CD4-positive, alpha-beta T cell (primary cell): ENCODE measurements at places on chromosomes 7 and 10.

- peak overlapping the region; percentile 40 for H3K4me3 ChIP-seq
- no peaks in the 10 kb centered on the region for H3K36me3 ChIP-seq
- H3K4me1 ChIP-seq = peaks cover 94% of the 10 kb centered on the region
- H3K27ac ChIP-seq = no peak overlapping the region
- no peaks in the 10 kb centered on the region for H3K27me3 ChIP-seq
- DNase-seq = no peak
Observed at GRCh38 chr10:33136781-33137180, 178.8 kb upstream of the ITGB1 start.

DNA sequence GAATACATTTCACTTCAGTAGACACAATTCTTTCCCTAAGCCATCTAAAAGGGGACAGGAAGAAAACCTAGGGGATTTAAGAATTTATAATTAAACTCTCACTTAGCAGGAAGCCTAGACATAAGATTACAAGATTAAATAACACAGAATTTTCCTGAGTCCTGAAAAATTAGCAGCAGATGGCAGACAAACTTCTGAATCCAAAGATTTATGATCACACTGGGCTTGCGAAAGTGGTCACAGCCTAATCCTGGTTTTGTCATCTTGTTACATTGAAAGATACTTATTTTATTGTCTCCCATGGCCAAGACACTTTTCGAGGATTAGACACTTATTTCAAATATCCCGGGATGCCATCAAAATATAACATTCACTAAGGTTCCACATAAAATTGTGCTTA is 2.9 kb downstream of the ERLIN1 start:
- no peaks in the 10 kb centered on the region for H3K27me3 ChIP-seq
- peaks cover 13% of the 10 kb centered on the region for H3K36me3 ChIP-seq
- peaks cover 22% of the 10 kb centered on the region for H3K4me1 ChIP-seq
- DNase-seq = no peak
- H3K4me3 ChIP-seq = no peak overlapping the region

DNA sequence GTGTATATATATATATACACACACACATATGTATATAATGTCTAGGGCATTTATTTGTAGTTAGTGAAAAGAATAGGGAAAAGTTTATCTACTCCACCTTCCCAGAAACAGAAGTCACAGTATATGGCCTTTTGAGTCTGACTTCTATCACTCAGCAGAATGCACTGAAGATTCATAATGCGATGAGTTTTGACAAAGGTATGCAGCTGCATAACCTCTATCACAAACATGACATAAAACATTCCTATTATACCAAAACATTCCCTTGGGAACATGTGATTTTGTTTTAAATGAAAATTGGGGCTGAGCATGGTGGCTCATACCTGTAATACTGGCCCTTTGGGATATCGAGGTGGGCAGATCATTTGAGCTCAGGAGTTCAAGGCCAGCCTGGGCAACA is 137.3 kb upstream of the EEPD1 start:
- H3K4me1 ChIP-seq = no peaks in the 10 kb centered on the region
- no peak overlapping the region for H3K27ac ChIP-seq
- no peaks in the 10 kb centered on the region for H3K36me3 ChIP-seq
- H3K4me3 ChIP-seq = no peak overlapping the region
- no peak for DNase-seq
- no peaks in the 10 kb centered on the region for H3K27me3 ChIP-seq

GRCh38 chr7:32579776-32580175 is 84.5 kb downstream of the AVL9 start:
- DNase-seq = no peak
- no peak overlapping the region for H3K4me3 ChIP-seq
- no peaks in the 10 kb centered on the region for H3K4me1 ChIP-seq
- H3K36me3 ChIP-seq = peaks cover 81% of the 10 kb centered on the region
- H3K27ac ChIP-seq = no peak overlapping the region
- H3K27me3 ChIP-seq = no peaks in the 10 kb centered on the region

- H3K4me3 ChIP-seq = no peak overlapping the region
- H3K36me3 ChIP-seq = no peaks in the 10 kb centered on the region
- DNase-seq = no peak
- H3K4me1 ChIP-seq = no peaks in the 10 kb centered on the region
- H3K27ac ChIP-seq = no peak overlapping the region
Observed at GRCh38 chr10:109773288-109774120, 149.8 kb downstream of the XPNPEP1 start.

DNA sequence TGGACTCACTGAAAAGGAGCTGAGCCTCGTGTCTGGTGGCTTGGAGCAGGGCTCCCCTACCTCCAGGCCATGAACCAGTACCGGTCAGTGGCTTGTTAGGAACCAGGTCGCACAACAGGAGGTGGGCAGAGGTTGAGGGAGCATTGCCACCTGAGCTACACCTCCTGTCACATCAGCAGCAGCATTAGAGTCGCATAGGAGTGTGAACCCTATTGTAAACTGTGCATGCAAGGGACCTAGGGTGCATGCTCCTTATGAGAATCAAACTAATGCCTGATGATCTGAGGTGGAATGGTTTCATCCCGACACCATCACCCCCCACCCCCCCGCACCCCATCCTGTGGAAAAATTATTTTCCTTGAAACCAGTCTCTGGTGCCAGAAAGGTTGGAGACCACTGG is 50.4 kb downstream of the TSPAN15 start:
- peaks cover 21% of the 10 kb centered on the region for H3K4me1 ChIP-seq
- no peak for DNase-seq
- H3K36me3 ChIP-seq = no peaks in the 10 kb centered on the region
- H3K4me3 ChIP-seq = no peak overlapping the region
- H3K27ac ChIP-seq = no peak overlapping the region
- no peaks in the 10 kb centered on the region for H3K27me3 ChIP-seq

DNA sequence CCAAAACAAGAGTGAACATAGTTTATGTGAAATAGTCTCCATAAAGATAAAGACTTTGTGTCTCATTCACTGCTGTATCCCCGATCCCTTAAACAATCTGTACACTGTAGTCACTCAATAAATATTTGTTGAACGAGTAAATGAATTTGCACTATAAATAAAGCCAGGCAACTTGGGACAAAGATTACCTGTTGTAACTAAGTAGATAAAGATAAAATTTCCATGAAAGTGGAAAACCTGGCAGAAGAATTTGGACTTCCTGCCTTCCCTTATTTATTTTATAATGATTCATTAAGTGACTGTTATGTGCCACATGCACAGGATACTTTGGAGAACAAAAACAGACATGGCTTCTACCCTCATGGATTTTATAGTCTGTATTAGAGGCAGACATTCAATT is 277.7 kb upstream of the KAT6B start:
- H3K36me3 ChIP-seq = no peaks in the 10 kb centered on the region
- no peak for DNase-seq
- no peaks in the 10 kb centered on the region for H3K4me1 ChIP-seq

- no peaks in the 10 kb centered on the region for H3K27me3 ChIP-seq
- H3K4me3 ChIP-seq = no peak overlapping the region
- no peak overlapping the region for H3K27ac ChIP-seq
- H3K4me1 ChIP-seq = peaks cover 49% of the 10 kb centered on the region
Observed at GRCh38 chr7:21358648-21359047, 69.2 kb upstream of the SP4 start.

- peaks cover 8% of the 10 kb centered on the region for H3K27me3 ChIP-seq
- H3K4me3 ChIP-seq = no peak overlapping the region
- DNase-seq = no peak
- no peak overlapping the region for H3K27ac ChIP-seq
- no peaks in the 10 kb centered on the region for H3K36me3 ChIP-seq
Observed at GRCh38 chr10:86085686-86086085, 280.9 kb downstream of the GRID1 start.

- H3K27ac ChIP-seq = no peak overlapping the region
- peaks cover 10% of the 10 kb centered on the region for H3K4me1 ChIP-seq
- DNase-seq = no peak
Observed at GRCh38 chr7:27128034-27128433, 2.5 kb downstream of the HOXA4 start.

- no peak for DNase-seq
- no peaks in the 10 kb centered on the region for H3K4me1 ChIP-seq
- H3K4me3 ChIP-seq = no peak overlapping the region
- no peaks in the 10 kb centered on the region for H3K36me3 ChIP-seq
- peaks cover 2% of the 10 kb centered on the region for H3K27me3 ChIP-seq
Observed at GRCh38 chr10:5041471-5042023, 37.9 kb upstream of the AKR1C2 start.

- no peaks in the 10 kb centered on the region for H3K27me3 ChIP-seq
- no peaks in the 10 kb centered on the region for H3K36me3 ChIP-seq
- no peak overlapping the region for H3K4me3 ChIP-seq
- H3K27ac ChIP-seq = no peak overlapping the region
- no peaks in the 10 kb centered on the region for H3K4me1 ChIP-seq
Observed at GRCh38 chr7:154744256-154744860, 258.6 kb downstream of the PAXIP1 start.

GRCh38 chr7:43815373-43815772 is 53.9 kb downstream of the MRPS24 start:
- H3K27ac ChIP-seq = no peak overlapping the region
- H3K4me1 ChIP-seq = no peaks in the 10 kb centered on the region
- H3K36me3 ChIP-seq = no peaks in the 10 kb centered on the region
- peaks cover 5% of the 10 kb centered on the region for H3K27me3 ChIP-seq
- no peak for DNase-seq
- H3K4me3 ChIP-seq = no peak overlapping the region

DNA sequence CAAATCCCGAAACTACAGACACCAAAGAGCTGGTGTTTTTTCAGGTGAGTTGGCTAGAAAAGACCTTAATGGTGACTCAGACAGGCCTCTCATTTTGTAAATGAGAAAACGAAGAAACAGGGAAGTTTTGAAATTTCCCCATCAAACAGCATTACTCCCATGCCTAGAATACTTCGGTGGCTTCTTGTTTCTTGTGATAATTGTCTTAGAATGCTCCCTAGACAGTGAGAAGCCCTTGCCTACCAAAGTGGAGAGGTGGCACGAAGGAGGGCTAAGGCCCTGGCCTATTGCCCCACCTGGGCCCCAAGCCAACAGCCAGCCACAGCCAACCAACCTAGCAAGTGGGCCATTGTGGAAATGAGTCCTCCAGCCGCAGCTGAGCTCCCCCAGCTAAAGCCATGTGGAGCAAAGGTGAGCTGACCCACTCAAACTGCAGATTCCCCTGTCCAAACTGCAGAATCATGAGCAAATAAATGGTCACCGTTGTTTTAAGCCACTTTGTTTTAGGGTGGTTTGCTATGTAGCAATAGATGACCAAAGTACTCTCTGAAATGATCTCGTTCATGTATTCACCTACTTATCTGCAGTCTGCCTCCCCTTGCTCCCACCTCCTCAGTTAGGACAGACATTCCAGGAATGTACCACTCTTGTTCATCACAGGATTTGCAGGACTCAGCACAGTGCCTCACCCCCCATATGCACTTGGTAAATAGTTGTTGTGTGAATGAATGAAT is 97.7 kb upstream of the FGFR2 start:
- H3K27me3 ChIP-seq = peaks cover 2% of the 10 kb centered on the region
- no peak overlapping the region for H3K4me3 ChIP-seq
- H3K36me3 ChIP-seq = no peaks in the 10 kb centered on the region
- no peaks in the 10 kb centered on the region for H3K4me1 ChIP-seq

GRCh38 chr7:2493205-2494164 is 17.3 kb upstream of the GRIFIN start:
- peaks cover 12% of the 10 kb centered on the region for H3K4me1 ChIP-seq
- DNase-seq = no peak
- peaks cover 5% of the 10 kb centered on the region for H3K27me3 ChIP-seq
- no peaks in the 10 kb centered on the region for H3K36me3 ChIP-seq
- no peak overlapping the region for H3K4me3 ChIP-seq

DNA sequence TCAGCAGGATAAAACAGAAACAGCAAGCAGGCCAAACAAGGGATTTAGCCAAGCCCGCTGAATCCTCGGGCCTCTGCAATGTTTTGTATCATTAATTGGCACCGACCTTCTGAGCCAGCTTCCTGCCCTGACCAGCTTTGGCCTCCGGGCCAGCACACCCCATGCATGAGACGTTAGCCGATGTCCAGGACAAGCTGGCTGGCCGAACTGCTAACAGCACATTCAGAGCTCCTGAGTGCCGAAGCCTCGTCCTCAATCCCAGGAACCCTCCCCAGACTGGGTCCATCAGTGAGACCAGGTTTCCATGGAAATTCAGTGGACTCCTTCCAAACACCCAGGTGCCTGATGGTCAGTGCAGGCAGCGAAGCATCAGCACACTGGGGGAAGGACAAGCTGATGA is 134.3 kb upstream of the PFKP start:
- H3K27ac ChIP-seq = no peak overlapping the region
- H3K4me3 ChIP-seq = no peak overlapping the region
- peaks cover 2% of the 10 kb centered on the region for H3K4me1 ChIP-seq
- no peaks in the 10 kb centered on the region for H3K36me3 ChIP-seq

GRCh38 chr10:30774261-30774660 is 144.7 kb upstream of the LYZL2 start:
- H3K27ac ChIP-seq = no peak overlapping the region
- H3K4me3 ChIP-seq = no peak overlapping the region
- DNase-seq = no peak
- H3K36me3 ChIP-seq = no peaks in the 10 kb centered on the region

GRCh38 chr10:73647211-73647874 is 6.1 kb upstream of the MYOZ1 start:
- peak overlapping the region; percentile 58 for H3K4me3 ChIP-seq
- peaks cover 23% of the 10 kb centered on the region for H3K4me1 ChIP-seq
- H3K27me3 ChIP-seq = no peaks in the 10 kb centered on the region
- no peak overlapping the region for H3K27ac ChIP-seq
- DNase-seq = no peak

DNA sequence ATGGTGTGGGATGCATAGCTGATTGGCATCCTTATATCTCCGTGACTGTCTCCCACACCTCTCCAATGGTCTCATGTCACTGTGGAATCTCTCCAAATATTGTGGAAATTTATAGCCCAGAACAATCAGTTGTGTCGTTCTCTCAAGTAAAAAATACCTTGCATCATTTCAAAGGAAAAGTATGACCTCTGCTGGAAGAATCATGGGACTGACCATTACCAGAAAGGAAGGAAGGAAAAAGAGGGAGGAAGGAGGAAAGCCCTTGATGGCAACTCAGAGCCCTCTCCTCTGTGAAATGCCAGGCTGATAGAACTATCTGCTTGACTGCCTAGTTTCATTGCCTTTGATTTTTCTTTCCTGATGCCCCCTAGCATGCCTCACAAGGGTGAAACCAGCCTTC is 76.3 kb downstream of the FOXI2 start:
- H3K36me3 ChIP-seq = no peaks in the 10 kb centered on the region
- H3K4me3 ChIP-seq = no peak overlapping the region
- no peaks in the 10 kb centered on the region for H3K4me1 ChIP-seq
- DNase-seq = no peak

- H3K4me3 ChIP-seq = no peak overlapping the region
- H3K27ac ChIP-seq = no peak overlapping the region
- H3K36me3 ChIP-seq = peaks cover under 1% of the 10 kb centered on the region
Observed at GRCh38 chr7:104978460-104978859, 35.5 kb upstream of the KMT2E start.

- no peak for DNase-seq
- H3K27me3 ChIP-seq = no peaks in the 10 kb centered on the region
- no peaks in the 10 kb centered on the region for H3K4me1 ChIP-seq
- H3K4me3 ChIP-seq = no peak overlapping the region
- H3K27ac ChIP-seq = no peak overlapping the region
Observed at GRCh38 chr7:119900996-119901672, 371.8 kb upstream of the KCND2 start.
